IMR-90 (cell line): ENCODE measurements at places on chromosomes 3 and 15.

GRCh38 chr3:58285334-58285733, 20.7 kb upstream of the RPP14 start:
- H3K4me3 ChIP-seq: no peak overlapping the region
- H3K4me1 ChIP-seq: no peaks in the 10 kb centered on the region
- no peaks in the 10 kb centered on the region for H3K27me3 ChIP-seq
- H3K27ac ChIP-seq: no peak overlapping the region

- DNase-seq: no peak
- H3K4me1 ChIP-seq: no peaks in the 10 kb centered on the region
- H3K27me3 ChIP-seq: no peaks in the 10 kb centered on the region
- no peak overlapping the region for H3K27ac ChIP-seq
Observed at GRCh38 chr3:62404321-62404720, 31.0 kb upstream of the FEZF2 start.

DNA sequence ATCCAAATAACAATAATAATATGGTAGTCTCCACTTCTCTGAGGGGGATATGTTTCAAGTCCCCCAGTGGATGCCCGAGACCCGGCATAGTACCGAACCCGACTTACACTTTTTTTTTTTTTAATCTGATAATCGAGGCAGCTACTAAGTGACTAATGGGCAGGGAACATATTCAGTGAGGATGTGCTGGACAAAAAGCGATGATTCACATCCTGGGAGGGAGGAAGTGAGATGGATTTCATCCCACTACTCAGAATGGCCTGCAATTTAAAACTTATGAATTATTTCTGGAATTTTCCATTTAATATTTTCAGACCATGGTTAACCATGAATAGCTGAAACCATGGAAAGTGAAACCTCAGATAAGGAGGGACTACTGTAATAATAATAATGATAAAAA, 49.5 kb upstream of the SELENOK start:
- DNase-seq: peak; percentile 47
- no peaks in the 10 kb centered on the region for H3K4me1 ChIP-seq
- no peaks in the 10 kb centered on the region for H3K36me3 ChIP-seq
- H3K4me3 ChIP-seq: no peak overlapping the region

DNA sequence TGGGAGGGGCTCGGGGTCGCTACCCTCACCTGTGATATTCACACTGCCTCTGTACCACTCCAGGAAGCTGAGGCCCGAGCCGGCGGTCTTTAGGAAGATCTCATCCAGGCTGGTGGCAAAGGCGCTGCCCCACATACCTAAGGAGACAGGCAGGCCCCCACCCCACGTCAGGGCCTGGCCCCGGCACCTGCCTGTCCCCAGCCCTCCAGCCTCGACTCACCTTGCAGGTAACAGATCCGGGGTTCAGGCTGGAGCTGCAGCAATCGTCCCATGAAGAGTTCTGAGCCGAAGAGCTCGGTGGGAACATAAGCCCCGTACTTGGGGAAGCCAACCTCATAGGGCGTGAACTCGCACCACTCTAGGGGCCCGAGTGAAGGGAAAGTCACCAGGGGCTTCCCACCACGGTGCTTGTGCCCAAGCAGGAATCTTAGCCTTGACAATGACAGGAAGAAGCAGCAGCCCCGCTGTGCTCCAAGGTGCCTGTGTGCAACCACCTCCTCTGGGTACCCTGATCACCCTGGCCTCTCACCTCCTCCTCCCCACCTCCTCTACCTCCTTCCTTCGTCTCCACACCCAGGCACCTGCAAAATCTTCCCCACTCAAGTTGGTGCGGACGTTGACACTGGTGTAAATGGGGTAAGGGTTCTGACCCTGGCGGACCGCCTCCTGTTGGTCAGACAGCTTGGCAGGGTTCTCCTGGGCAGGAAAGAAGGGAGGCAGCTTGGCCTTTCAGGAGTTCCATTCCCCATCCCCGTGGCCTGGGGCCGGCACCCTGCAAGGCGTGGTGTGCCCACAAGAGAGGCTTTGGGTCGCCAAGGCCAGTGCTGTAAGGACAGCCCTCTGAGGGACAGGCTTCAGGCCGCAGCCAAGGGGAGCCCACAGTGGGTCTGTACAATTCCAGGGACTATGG, 10.6 kb downstream of the PLA2G4F start:
- no peaks in the 10 kb centered on the region for H3K36me3 ChIP-seq
- H3K27ac ChIP-seq: no peak overlapping the region

GRCh38 chr3:124685067-124685466, 45.2 kb upstream of the UMPS start:
- DNase-seq: no peak
- H3K27ac ChIP-seq: no peak overlapping the region
- no peak overlapping the region for H3K4me3 ChIP-seq
- H3K36me3 ChIP-seq: no peaks in the 10 kb centered on the region
- peaks cover 18% of the 10 kb centered on the region for H3K27me3 ChIP-seq
- H3K4me1 ChIP-seq: no peaks in the 10 kb centered on the region

GRCh38 chr3:134393074-134393473, 18.8 kb upstream of the AMOTL2 start:
- no peak overlapping the region for H3K4me3 ChIP-seq
- H3K27ac ChIP-seq: no peak overlapping the region
- no peaks in the 10 kb centered on the region for H3K36me3 ChIP-seq
- no peak for DNase-seq
- H3K27me3 ChIP-seq: no peaks in the 10 kb centered on the region; the same call in 1 of the 2 replicates

GRCh38 chr3:187051724-187052366, 87.5 kb downstream of the RPL39L start:
- H3K27me3 ChIP-seq: no peaks in the 10 kb centered on the region
- H3K27ac ChIP-seq: no peak overlapping the region

DNA sequence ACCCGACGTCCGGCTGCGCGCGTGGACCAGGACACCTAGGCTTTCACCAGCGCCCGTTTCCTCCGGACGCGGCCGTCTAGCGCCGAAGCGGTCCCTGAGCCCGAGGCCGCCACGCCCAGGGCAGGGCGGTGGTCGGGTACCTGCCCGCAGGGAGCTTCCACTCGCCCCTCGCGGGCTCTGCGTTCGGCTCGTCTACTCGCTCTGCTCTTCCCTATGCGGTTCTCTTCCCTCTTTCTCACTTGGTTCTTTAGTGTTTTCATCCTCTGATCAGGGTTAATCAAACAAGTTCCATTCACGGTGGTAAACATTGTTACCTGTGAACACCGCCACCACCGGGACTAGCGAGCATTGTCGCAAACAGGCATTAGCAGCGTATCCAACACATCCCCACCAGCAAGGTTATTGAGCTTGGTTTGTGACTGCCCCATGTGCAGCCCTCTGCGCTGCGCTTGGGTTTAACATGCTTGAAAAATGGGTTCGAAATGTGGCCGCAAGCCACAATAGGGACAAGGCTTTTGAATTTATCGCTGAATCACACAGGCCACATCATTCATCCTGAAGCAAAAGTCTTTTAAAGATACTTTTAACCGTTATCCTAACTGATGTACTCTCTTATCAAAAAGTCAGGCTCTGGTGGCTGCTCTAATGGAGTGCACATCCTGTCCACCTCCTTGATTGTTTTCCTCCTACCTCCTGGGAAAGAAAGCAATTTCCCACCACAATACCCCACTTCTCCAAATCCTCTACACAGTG, 843 bp upstream of the CD47 start:
- H3K36me3 ChIP-seq: no peaks in the 10 kb centered on the region
- no peaks in the 10 kb centered on the region for H3K27me3 ChIP-seq
- peaks cover 3% of the 10 kb centered on the region; the same call in 1 of the 2 replicates for H3K4me1 ChIP-seq
- DNase-seq: no peak
- H3K4me3 ChIP-seq: peak overlapping the region; percentile 99

- no peak overlapping the region for H3K4me3 ChIP-seq
- H3K27ac ChIP-seq: no peak overlapping the region
- no peak for DNase-seq
- H3K27me3 ChIP-seq: no peaks in the 10 kb centered on the region
- no peaks in the 10 kb centered on the region for H3K4me1 ChIP-seq
Observed at GRCh38 chr3:143216709-143217182, 97.2 kb downstream of the CHST2 start.

- H3K27ac ChIP-seq: no peak overlapping the region
- no peak overlapping the region for H3K4me3 ChIP-seq
- DNase-seq: no peak
- peaks cover 2% of the 10 kb centered on the region; the same call in 1 of the 2 replicates for H3K4me1 ChIP-seq
Observed at GRCh38 chr3:121836064-121836463, 1.1 kb downstream of the EAF2 start.

- DNase-seq: no peak
- no peak within 1 kb of the TSS for H3K27ac ChIP-seq
- no peaks in the 10 kb centered on the region for H3K4me1 ChIP-seq
- H3K36me3 ChIP-seq: no peaks in the 10 kb centered on the region
- peaks cover 57% of the 10 kb centered on the region for H3K27me3 ChIP-seq
- H3K4me3 ChIP-seq: no peak within 1 kb of the TSS
Observed at GRCh38 chr3:184275961-184276910, at the start of gene ECE2. Gene ECE2, plus strand, starts transcription at chr3:184276022. Its CDS starts 132 bp downstream, at chr3:184276154.

DNA sequence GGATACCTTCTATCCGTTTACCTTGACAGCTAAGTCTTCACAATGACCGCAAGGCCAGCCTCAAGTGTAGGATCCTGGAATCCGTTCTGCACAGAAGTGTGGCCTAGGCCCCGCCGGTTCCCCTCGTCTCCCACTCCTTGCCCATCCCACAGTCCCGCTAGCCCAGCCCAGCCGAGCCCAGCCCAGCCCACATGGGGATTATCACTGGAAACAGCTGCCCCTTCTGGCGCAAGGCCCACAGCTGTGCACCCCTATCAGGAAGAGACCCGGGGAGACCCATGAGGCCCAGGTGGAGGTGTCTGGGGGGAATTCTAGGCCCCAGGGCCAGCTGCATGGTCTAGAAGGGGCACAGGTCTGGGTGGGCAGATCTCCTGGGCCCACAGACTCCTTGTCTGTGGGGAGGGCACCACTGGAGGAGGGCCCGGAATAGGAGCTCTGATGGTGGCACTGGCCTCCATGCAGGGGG, 27.9 kb upstream of the KLF13 start:
- no peaks in the 10 kb centered on the region for H3K36me3 ChIP-seq
- H3K4me3 ChIP-seq: no peak overlapping the region
- H3K27me3 ChIP-seq: peaks cover 20% of the 10 kb centered on the region
- no peak for DNase-seq
- no peak overlapping the region for H3K27ac ChIP-seq

GRCh38 chr15:80114114-80114513, 38.7 kb upstream of the FAH start:
- no peaks in the 10 kb centered on the region for H3K27me3 ChIP-seq
- peaks cover 4% of the 10 kb centered on the region; the same call in 1 of the 2 replicates for H3K4me1 ChIP-seq
- H3K36me3 ChIP-seq: no peaks in the 10 kb centered on the region
- no peak overlapping the region for H3K4me3 ChIP-seq

DNA sequence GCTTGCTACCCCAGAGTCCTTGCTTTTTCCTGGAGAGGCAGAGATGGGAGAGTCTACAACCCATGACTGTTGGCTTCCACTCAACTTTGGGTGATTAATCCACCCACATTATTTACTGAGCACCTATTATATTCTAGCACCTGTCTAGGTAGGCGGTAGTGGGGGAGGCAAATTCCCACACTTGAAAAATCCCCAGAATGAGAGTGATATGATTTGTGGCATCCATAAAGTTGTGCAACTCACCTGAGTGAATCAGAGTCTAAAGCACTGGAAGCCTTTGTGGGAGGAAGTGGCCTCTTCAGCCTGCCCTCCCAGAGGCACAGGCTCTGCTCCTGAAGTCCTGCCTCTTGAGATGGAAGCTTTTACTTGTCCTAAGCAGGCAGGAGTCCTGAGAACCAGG, 40.4 kb upstream of the CTNNB1 start:
- no peaks in the 10 kb centered on the region for H3K36me3 ChIP-seq
- no peak overlapping the region for H3K4me3 ChIP-seq
- no peaks in the 10 kb centered on the region for H3K27me3 ChIP-seq
- H3K4me1 ChIP-seq: no peaks in the 10 kb centered on the region

DNA sequence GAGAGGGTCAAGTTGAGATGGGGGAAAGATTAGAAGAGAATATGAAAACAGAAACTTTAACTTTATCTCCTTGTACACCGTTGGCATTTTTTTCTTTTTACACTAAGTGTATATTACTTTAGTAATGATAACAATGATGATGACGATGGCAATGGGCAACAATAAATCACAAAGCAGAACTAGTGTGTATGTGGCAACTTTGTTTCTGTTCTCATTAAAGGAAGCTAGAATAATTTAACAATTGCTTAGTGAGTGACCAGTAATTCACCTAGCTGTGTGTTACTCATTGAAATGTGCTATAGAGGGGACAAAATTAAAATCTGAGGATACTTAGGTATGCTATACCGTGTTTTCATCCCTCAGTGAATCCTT, 318.5 kb upstream of the TBL1XR1 start:
- H3K36me3 ChIP-seq: no peaks in the 10 kb centered on the region
- H3K27me3 ChIP-seq: no peaks in the 10 kb centered on the region
- no peak for DNase-seq
- no peak overlapping the region for H3K4me3 ChIP-seq
- H3K27ac ChIP-seq: peak overlapping the region; percentile 61

- H3K27ac ChIP-seq: no peak overlapping the region
- H3K36me3 ChIP-seq: peaks cover 7% of the 10 kb centered on the region; the same call in 1 of the 2 replicates
- no peak overlapping the region for H3K4me3 ChIP-seq
- H3K4me1 ChIP-seq: no peaks in the 10 kb centered on the region
Observed at GRCh38 chr3:124442463-124442862, 287.8 kb upstream of the UMPS start.

DNA sequence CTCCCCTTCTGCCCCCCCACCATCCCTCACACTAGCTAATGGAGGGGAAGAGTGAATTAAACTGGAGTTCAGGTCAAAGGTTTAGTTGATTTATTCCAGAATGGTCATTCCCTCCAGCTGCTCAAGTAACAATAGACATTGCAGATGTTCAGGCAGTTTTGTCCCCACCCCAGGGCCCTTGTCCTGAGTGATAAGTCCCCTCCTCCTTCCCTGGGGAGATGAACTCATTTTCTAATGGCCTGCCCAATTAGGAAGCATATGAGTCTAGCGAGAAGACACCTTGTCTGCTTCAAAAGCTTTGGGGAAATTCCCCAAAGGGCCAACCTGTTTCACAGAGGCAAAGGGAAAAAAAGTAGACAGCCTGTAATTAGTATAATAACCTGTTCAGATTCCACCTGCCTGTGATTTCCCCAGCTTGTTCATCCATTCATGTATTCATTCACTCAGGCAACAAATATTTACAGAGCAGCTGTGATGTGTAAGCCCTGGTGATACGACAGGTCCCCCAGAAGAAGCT, 165.3 kb downstream of the SHQ1 start:
- DNase-seq: no peak
- peaks cover 9% of the 10 kb centered on the region for H3K27me3 ChIP-seq
- no peak overlapping the region for H3K27ac ChIP-seq
- H3K36me3 ChIP-seq: no peaks in the 10 kb centered on the region
- no peaks in the 10 kb centered on the region for H3K4me1 ChIP-seq
